IPS DF 19.7 (cell line): ENCODE measurements at places on chromosomes 11 and 22.

- no peak for DNase-seq
These were observed 6.5 kb upstream of the IL18BP start for GRCh38 chr11:71992136-71992730.

DNA sequence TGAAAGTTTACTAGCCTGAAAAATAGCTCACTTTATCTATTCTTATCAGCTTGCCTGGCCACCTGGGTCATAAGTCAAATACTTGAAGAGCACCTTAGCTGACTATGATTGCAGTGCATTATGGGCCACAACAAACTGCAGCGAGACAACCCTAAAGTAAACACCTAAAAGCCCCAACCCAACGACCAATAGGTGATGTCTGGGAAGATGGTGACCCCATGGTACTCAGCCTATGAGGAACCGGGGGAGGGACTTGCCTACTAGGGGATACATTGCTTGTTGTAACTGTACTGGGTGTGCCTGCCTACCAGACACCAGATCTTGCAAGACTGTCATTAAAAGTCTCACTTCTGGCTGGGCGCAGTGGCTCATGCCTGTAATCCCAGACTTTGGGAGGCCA lies 35.6 kb upstream of the APOBEC3A start:
- no peak for DNase-seq

GRCh38 chr11:21710809-21711208 lies 482.1 kb upstream of the ANO5 start:
- no peak for DNase-seq

GRCh38 chr22:23178512-23179254 lies 1.6 kb upstream of the BCR start:
- no peak for DNase-seq

DNA sequence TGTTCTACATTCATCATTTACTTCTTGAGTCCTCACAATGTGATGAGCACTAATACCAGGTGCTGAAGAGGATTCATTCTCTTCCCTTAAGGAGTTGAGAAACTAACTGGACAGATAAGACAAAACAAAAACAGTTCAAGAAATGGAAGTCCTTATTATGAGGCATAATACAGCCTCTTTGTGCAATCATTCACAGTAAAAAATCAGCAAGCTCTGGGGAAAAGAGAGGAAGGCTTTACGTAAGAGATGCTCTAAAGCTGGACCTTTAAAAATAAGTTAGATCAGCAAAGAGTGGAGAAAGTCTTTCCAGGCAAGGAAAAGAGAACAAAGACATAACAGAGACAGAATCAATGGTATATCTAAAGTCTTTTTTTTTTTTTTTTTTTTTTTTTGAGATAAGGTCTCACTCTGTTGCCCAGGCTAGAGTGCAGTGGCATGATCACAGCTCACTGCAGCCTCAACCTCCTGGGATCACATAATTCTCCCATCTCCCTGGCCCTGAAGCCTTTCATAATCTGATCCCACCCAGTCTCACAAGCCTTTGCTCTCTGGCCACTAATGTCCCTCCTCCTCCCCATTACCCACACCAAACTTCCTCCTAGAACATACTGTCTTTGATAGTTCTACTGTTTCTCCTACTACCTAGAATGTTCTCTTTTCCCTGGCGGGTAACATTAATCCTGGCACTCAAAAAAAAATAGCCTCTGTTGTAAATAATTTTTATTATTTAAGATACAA lies 40.9 kb downstream of the MRTFA start:
- no peak for DNase-seq

GRCh38 chr11:13745165-13745564 lies 76.7 kb downstream of the FAR1 start:
- no peak for DNase-seq

DNA sequence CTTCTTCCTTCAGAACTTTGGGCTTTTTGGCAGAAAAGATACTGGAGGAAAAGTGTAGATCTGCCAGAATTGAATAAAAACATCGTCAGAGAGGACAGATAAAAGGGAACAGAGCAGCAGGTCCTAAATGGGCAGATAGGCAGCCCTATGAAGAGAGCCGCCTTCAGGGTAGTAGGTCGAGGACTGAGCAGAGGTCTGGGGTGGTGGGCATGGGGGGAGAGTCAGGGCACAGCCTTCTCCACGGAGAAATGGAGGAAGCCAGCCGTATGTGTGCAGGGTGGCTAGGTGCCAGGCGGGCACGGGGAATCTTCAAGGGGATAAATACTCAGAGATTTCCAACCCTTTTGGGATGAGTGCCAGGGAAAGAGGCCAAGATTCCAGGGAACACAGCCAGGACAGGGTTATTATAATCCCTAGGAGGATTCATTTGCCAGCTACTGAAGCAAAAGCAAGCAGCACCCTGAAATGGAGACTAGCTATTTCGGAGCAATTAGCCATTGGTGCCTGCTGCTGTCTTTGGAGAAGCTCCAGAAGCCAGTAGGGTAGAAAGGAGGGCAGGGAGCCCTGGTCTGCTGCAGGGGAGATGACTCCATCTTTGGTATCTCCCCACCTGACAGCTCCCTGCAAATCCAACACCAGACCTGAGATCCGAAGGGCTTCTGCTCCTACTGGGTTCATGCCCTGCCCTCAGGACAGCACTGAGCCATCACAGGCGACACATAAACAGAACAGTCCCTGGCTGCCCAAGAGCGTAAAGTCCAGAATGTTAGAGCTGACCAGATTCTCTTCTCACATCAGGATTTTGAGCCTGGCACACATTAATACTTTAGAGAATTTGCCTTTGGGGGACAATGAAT lies 174.5 kb upstream of the NTM start:
- no peak for DNase-seq

- DNase-seq: no peak
These were observed 66.2 kb downstream of the MPPED1 start for GRCh38 chr22:43477966-43478365.

GRCh38 chr11:68935066-68935465 lies 31.4 kb downstream of the IGHMBP2 start:
- DNase-seq: no peak

DNA sequence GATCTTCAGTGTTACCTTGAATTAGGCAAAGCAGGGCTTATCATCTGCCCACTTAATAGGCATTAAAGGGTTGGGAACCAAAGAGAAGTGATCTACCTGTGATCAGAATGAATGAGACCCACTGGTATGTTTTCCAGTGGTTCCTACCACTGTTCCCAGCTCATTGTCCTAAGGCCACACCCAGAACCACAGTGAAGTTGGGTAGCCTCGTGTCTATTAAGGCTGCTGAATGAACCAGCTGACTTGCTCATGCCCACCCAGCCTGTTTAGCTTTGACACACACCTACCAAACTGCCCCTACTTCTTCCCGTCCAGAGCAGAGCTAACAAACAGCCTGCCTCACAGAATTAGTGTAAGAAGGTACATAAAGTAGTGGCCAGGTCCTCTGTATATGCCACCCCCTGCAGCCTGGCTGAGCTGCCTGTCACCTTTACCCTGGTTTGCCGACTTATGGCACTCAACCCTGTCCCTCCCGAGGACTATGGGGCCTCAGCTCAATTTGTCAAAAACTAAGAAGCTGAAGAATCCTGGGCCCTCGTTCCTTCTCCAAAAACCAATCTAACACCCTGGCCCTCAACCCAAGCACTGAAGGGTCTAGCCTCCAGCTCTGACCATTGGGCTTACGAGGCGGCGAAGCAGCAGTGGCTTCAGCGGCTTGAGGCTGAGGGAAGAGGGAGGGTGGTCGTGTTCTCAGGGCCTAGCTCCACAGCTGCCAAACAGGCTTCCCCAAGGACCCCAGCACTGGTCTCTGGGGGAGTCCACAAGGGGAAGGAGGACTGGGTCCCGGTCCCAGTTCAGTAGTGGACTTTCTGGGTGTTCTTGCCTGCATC lies 9.8 kb downstream of the UCP2 start:
- no peak for DNase-seq

DNA sequence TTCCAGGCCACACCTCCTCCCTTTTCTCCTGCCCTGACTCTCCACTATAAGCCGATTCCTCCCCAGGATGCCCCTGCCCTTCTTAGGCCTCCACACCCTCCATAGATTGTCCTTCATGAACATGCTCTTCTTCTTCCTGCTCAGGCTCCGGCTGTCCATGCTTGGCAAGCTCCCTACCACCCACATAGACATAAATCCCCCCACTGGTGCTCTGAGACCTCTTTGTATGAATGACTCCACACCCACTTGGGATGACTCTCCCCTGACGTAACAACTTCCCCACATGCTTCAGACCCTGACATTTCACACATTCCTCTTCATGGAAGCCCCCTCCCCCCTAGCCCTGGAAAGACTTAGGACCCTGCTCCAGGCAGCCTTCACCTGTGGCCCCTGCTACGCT lies 542.5 kb upstream of the LARGE1 start:
- no peak for DNase-seq

DNA sequence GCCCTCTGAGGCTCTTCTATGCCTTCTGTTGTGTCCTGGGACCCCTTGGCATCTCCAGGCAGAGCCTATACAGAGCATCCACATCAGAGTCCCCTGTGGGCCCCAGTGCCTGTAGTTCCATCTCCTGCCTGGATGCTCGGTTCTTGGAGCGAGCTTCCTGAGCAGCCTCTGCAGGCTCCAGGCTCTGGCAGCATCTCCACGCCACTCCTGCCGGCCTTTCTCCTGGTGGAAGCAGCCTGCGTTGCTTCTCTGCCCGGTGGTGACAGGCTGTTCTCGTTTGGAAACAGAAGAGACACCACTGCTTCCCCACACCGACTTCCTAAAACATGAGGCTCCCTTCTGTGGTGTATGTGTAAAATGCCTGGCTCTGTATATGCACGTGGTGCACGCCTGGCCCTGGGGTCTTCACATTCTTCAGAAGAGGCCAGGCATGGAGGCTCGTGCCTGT lies 52.8 kb downstream of the BCR start:
- no peak for DNase-seq

GRCh38 chr11:107567739-107568335 lies 2.3 kb upstream of the ALKBH8 start:
- DNase-seq: no peak

GRCh38 chr11:119580081-119580480 lies 148.9 kb downstream of the NECTIN1 start:
- DNase-seq: no peak

GRCh38 chr22:47804281-47804680 lies 1041.8 kb downstream of the TBC1D22A start:
- no peak for DNase-seq

GRCh38 chr22:48952256-48953102 lies 875.2 kb downstream of the BRD1 start:
- no peak for DNase-seq

DNA sequence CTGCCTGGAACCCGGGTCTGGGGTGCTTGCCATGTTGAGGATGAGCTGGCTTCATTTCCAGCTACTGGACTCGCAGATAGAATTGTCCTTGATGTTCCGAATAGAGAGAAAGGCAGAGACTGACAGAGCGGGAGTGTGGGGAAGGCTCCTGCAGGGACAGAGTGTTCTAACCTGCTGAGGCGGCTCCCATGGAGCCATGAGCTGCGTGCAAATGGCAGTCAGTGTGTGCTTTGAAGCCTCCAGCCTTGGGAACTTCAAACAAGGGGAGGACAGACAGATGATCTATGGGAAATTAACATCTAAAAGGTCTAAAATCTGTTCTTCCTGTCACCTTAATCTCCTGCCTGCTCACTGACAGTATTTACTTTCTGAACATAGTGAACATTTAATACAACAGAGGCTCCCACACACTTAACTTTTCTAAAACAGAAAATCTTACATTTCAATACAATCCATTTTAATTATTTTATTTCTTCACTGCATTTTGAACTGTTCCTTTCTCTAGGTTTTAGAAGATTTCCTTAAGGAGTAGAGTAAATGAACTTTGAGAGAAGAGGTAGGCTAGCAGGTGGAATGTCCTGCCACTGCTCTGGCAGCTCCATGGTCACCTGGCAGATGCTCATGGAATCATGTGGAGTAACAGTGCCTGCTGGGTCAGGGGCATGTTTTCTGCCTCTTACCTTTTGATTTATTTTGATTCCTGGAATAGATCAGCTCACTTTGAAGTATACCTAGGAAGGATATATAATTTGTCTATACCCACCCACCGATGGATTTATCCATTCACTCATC lies 481.7 kb downstream of the NTM start:
- DNase-seq: no peak

GRCh38 chr22:17941471-17942406 lies 82.6 kb downstream of the MICAL3 start:
- DNase-seq: no peak

GRCh38 chr11:18727479-18728236 lies 1.7 kb upstream of the IGSF22 start:
- no peak for DNase-seq

- no peak for DNase-seq
These were observed 4.5 kb downstream of the RNH1 start for GRCh38 chr11:502288-503178.

- DNase-seq: no peak
These were observed 74.6 kb downstream of the PTPRJ start for GRCh38 chr11:48054994-48055291.

DNA sequence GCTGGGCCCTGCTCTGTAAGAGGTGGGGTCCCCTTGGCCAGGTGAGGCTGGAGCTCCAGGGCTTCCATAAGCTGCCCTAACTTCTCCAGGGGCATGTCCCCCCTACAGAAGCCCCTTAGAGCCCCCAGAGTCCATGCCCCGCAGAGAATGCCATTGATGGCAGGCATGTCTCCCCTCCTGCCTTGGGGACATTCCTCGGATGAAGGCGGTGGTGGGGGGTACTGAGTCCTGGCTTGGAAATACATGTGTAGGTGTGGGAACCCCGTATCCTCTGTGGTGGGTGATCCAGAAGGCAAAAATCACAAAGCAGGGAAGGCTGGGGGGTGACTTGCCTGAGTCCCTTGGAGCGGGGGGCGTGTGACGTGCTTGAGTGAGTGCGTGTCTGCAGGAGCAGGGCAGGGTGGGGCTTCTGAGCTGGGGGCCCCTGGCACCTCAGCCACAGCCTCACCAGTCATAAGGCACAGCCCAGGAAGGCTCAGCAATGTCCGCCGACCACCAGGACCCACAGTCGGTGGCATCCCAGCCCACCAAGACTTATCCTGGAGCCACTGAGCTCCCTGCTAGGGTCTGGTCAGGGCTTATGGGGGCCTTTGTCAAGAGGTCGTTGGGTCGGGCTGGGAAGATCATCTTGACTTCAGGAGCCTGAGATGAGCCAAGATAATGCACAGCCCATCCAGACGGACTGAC lies 69.8 kb upstream of the KCNQ1OT1 start:
- DNase-seq: no peak

DNA sequence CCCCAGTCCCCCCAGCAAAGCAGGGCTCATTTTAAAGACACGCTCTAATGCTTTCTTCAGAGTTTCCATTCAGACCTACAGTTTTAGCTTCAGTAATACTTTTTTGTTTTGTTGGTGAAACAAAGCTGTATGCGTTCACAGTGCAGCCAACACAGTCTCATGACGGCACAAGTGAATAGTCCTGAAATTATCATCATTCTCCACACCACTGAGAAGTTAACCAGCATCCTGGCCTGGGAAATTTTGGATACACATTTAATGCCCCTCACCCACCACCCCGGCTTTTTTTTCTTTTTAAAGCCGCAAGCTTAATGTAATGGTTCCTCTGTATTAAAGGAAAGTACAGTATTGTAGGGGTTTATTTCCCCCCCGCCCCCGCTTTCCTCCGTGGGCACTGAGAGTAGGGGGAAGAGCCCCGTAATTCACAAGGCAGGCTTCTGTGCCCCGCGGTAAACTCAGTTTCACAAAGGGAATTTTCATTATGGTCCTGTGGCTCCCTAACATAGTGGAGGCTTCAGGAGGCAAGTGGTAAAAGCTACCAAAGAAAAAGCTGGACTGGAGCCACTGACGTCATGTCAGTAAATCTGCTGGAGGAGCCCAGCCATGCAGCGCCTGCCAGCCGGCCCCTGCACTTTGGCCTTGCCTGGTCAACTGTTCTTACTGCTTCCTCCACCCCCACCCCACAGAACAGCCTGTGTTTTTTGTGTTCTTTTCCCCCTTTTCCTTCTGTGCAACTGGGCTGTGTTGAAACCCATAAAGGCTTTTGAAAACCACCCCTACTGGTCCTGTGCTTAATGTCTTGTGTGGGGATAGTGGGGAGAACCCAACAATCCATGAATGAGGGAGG lies 18.2 kb downstream of the TEAD1 start:
- no peak for DNase-seq
